ENCODE measurements at places on chromosomes 6 and 20.

- DNase-seq = no peak
These were observed 121.7 kb upstream of the MYLIP start for GRCh38 chr6:16007146-16007545.

GRCh38 chr20:33551778-33552177 is 61.9 kb downstream of the CBFA2T2 start:
- DNase-seq = no peak

DNA sequence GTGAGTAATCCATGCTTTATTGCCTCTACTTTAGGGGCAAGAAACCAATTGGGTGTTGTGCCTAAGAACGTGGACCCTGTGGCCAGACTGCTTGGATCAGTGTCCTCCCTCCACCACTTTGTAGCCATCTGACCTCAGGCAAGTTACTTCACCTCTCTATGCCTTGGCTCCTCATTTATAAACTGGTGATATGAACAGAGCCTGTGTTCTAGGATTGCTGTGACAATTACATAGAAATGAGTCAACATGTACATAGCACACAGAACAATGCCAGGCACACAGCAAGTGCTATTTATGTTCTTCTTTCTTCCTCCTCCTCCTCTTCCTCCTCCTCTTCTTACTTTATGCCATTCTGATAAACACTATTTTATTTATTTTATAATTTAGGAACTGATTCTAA is 339.4 kb downstream of the CD83 start:
- no peak for DNase-seq

DNA sequence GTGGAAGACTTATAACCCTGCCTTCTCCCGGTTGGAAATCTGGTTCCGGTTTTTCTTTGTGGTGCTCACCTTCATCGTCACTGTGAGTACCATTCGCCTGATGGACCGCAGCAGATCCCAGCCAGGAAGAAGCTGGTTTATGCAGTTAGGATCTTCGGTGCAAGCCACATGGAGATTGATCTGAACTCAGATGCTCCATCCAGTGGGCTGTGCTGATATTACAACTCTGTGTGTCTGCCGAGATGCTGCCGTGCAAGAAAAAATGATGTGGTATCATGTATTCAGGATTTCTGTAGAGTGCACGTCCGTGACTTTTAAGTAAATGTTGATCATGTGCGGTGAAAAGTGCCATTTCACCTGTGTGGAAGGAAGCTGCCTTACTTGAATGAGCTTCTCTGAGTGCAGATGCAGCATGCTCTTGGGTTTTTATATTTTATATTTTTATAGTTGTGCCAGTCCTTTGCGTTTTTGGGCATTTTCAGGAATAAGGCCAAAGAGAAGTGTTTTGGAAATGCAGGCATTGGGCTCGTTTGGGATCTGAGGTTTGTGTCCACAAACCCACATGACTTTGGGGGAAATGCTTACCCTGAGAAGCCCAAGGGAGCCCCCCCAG is 39.2 kb downstream of the DYNLT1 start:
- DNase-seq = no peak

- DNase-seq = no peak
These were observed 53.2 kb downstream of the RAMACL start for GRCh38 chr6:166533205-166533824.

DNA sequence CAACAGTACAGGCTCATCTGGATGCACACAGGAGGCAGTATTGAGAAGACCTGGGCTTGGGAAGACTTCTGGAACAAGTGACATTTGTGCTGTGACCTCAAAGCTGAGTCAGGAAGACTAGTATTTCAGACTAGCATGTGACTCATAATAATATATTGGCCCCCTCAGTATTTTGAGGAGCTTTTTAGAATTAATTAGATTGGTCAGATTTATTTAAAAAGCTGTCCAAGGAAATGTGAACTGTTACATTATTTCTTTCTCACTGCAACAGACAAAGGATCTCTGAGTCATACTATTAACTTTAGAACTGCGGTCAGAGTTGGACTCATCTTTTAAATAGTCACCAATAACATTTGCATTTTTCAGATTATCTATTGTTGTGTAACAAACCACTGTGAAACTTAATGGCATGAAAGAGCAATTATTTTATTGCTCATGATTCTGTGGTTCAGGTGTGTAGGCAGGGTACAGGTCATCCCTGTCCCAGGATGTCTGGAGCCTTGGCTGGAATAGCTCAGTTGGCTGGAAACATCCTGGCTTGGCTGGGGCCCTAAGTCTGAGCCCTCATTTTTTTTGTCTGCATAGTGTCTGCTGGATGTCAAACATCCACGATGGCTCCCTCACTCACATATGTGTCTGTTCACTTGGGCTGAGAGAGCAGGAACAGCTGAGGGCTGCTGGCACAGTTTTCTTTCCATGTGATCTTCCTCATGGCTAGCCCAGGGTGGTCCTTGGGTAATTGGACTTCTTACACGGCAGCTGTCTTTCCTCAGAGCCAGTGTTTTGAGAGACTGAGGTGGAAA is 46.9 kb downstream of the MAP3K4 start:
- peak; percentile 49 for DNase-seq

DNA sequence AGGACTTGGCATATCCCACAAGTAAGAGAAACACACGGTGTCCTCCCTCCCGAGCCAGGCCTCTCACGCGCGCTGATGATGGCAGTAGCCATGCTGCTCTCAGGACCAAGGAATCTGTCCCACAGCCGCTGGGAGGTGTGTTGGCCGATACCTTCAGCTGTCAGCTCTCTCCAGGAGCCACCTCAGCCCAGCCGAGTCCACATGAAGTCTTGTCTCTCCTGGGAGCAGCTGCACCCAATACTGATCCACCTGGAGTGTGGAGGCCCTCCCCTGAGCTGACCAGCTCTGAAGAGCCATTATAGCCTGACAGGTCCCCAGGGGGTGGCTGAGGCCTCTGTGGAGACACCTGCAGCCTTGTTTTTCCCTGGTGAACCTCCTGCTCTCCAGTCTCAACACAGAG is 23.8 kb upstream of the NXT1 start:
- no peak for DNase-seq

- no peak for DNase-seq
These were observed 796 bp upstream of the TUBB start for GRCh38 chr6:30719356-30719755.

GRCh38 chr6:44086931-44087574 is 40.2 kb downstream of the MRPL14 start:
- peak; percentile 72 for DNase-seq

- no peak for DNase-seq
These were observed 27.0 kb upstream of the SSTR4 start for GRCh38 chr20:23007886-23008655.

DNA sequence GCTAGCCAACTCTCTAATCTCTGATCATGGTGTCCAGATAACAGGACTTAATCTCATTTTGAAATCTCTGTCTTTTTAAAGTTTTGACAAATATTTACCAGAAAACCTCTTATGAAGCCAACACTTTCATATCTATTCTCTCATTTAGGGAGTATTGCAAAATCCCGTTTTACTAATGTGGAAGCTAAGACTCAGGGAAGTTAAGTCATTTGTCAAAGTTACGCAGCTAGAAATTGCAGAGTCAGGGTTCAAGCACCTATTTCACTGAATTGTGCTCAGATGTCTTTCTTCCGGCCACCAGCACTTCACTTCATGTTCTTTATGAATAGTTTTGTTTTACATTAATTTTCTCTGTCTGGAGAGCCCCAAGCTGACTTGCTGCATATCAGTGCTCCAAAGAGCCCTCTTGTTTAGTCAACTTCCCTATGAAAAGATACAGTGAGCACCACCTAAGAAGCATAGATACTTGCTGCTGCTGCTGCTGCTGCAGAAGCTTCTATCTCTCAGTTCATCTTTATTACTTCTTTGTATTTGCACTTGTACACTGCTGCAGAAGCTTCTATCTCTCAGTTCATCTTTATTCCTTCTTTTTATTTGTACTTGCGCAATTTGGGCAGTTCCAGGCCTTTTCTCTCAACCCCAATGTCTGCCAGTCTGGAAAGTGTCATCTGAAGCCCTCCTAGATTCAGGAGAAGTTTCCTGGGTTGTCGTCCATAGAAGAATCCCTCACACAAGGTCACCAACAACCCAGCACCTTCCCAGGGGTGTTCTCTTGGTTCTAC is 329.7 kb downstream of the MAFB start:
- no peak for DNase-seq

DNA sequence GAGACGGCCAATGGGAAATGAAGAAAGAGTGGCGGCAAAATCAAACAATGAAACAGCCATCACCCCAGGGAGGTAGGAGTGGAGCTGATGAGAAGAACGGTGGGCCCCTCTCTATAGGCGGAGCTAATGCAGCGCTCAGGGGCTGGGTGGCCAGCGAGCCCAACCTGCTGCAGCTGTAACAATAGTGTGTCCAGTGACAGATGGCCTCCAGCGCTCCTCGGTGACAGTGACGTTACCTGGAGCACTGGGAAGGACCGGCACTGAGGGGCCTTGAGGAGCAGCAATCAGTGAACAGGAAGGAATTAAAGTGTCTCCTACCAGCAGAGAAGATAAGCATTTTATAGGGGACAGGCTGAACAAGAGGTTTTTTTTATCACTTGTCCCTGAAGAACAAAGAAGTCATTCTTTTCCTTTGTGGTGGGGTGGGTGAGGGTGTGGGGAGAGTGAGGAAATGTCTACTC is 81.6 kb downstream of the FOXA2 start:
- no peak for DNase-seq

DNA sequence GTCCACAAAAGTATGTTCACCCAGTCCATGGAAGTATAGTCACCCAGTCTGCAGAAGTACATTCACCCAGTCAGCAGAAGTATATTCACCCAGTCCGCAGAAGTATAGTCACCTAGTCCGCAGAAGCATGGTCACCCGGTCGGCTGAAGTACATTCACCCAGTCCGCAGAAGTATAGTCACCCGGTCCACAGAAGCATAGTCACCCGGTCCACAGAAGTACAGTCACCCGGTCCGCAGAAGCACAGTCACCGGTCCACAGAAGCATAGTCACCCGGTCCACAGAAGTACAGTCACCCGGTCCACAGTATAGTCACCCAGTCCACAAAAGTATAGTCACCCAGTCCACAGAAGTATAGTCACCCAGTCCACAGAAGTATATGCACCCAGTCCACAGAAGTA is 8.8 kb downstream of the TCFL5 start:
- DNase-seq = no peak

DNA sequence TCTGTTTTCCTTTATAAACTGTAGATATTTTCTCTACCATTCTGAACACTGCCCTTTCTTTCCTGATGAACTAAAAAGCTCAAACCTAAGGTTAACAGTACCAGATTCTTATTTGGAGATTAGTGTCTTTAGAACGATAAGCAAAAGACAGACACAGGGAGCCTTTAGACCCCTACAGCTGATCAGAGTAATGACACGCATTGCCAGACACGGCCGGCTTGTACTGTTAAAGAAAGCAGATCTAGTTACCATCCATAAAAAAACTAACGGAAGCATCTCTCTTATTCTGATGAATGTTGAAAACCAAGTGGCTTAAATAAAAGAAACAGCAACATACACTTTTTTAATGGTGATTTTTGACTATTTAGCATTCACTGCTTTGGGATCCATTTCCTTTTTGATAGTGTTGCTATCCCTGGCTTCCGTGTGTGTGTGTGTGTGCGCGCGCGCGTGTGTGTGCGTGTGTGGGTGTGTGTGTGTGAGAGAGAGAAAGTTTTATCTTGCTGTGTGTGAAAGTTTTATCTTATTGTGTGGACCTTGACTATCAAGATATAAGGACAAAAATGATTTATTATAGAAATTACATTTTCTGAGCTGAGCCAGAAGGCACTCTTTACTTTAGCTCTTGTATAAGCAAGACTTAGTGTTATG is 95.6 kb upstream of the SLC35B3 start:
- DNase-seq = no peak

- no peak for DNase-seq
These were observed 109.5 kb downstream of the CLVS2 start for GRCh38 chr6:123105561-123105960.

- DNase-seq = peak; percentile 56
These were observed 34.0 kb downstream of the NUDT3 start for GRCh38 chr6:34358389-34358905.

DNA sequence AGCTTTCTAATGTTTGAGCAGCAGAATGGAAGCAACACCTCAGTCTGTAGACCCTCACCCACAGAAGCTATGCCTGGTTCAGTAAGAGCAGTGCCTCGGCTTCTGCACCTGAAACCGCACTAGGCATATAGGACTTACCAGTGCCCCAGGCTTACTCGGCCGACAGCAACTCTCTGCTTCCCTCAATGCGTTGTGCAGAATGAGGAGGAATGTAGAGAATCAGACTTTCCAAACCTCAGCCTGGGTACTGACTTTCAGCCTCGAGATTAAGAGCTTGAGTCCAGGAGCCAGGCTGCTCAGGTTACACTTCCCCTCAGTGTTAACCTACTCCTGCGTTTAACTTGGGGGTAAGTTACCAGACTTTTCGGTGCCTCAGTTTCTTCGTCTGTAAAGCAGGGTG is 8.6 kb downstream of the EYA2 start:
- DNase-seq = no peak

DNA sequence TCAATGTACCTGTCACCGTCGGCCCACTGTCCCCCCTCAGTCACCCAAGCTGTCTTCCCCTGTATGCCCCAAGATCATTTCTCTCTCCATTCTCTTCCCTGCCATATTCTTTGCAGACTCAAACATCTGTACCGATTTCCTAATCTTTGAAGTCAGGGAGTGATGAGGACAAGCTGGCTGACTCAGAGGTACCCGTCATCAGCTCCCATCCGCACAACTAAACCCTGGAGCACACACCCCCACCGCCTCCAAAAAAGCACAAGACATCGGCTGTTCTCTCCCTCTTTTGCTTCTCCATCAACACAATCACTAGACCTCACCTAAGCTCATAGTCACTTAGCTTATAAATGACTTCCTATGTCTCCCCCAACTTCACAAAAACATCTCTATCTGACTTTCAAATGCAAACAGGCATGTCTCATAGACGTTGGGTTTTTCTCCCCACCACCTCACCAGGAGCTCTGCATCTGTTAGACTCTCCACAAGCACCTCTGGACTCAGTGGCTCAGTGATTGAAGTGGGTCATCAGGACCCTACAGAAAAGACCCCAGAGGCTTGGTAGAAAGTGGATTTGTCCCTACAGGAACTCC is 11.5 kb upstream of the NFATC2 start:
- DNase-seq = no peak

DNA sequence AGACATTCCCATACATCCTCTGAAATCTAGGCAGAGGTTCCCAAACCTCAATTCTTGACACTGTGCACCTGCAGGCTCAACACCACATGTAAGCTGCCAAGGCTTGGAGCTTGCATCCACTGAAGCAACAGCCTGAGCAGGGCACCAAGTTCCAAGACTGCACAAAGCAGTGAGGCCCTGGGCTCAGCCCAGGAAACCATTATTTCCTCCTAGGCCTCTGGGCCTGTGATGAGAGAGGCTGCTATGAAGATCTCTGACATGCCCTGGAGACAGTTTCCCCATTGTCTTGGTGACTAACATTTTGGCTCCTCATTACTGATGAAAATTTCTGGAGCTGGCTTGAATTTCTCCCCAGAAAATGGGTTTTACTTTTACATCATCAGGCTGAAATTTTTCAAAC is 107.5 kb upstream of the SAMD5 start:
- DNase-seq = no peak

- no peak for DNase-seq
These were observed 46.8 kb downstream of the FARS2 start for GRCh38 chr6:5308066-5308465.

DNA sequence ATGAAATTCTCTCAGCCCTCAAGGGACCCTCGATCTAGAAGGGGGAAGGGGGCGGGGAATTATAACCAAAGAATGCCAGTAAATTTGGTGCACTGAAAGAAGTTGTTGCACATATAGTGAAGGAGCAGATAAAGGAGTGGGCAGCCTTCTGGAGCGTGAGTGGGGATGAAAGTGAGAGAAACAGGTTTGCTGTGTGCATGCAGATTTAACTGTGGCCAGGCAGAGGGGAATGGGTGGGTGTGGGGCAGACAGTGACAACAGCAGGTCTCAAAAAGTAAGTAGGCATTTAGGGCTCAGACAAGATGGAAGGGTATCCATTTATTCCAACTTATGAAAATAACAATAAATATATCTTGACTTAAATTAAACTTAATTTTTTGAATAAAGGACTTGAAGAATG is 149.1 kb downstream of the KCNQ5 start:
- no peak for DNase-seq

All from left ventricle myocardium superior (tissue), 1 donor.